EL (cell line): ENCODE measurements at places on chromosomes 1 and 21.
A peak's percentile ranks its signal among the peaks of the same experiment; 100 is the strongest.

DNA sequence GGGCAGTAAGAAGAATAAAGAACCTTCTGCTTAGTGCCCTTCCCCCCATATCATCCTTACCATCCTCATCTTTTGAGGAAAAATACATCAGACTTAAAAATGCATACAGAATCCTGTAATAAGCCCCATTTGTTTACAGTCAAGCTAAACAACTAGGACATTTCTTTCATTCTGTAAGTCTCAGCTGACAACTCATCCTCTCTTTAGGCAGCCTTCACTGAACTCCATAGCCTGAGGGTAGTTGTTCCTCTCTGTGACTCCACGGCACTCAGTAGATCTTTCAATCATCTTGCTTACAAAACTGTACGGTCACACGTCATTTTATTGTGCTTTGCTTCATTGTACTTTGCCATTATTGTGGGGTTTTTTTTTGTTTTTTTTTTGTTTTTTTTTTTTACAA lies 82.5 kb downstream of the NRIP1 start:
- peak; percentile 47 for DNase-seq

- DNase-seq = no peak
Measured at GRCh38 chr1:39344394-39345154, 140.1 kb downstream of the MACF1 start.

GRCh38 chr1:114669562-114670082 lies at the start of gene DENND2C:
Gene DENND2C, minus strand, starts transcription at chr1:114670049. Its CDS starts 44,065 bp downstream, at chr1:114625984.
- no peak for DNase-seq

- no peak for DNase-seq
Measured at GRCh38 chr21:42493109-42494060, 2.6 kb downstream of the RSPH1 start.

- DNase-seq = peak; percentile 52
Measured at GRCh38 chr1:204791453-204792353, 79.0 kb upstream of the NFASC start.

DNA sequence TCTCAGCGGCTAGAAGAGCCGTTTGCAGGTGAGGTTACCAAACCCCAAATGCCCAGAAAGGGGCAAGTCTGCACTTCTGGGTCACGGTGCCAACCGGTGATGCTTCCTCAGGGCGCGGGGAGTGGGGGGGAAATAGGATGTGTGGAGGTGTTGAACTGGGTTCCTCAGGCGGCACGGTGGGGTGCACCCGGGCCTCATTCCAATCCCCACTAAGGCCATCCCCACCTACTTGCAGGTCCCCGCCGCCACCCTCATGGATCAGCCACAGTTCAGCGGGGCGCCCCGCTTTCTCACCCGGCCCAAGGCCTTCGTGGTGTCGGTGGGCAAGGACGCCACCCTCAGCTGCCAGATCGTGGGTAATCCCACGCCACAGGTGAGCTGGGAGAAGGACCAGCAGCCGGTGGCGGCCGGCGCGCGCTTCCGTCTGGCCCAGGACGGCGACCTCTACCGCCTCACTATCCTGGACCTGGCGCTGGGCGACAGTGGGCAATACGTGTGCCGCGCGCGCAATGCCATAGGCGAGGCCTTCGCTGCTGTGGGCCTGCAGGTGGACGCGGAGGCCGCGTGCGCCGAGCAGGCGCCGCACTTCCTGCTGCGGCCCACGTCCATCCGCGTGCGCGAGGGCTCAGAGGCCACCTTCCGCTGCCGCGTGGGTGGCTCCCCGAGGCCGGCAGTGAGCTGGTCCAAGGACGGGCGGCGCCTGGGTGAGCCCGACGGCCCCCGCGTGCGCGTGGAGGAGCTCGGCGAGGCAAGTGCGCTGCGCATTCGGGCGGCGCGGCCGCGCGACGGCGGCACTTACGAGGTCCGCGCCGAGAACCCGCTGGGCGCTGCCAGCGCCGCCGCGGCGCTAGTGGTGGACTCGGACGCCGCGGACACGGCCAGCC lies 3.9 kb downstream of the OBSCN start:
- no peak for DNase-seq

DNA sequence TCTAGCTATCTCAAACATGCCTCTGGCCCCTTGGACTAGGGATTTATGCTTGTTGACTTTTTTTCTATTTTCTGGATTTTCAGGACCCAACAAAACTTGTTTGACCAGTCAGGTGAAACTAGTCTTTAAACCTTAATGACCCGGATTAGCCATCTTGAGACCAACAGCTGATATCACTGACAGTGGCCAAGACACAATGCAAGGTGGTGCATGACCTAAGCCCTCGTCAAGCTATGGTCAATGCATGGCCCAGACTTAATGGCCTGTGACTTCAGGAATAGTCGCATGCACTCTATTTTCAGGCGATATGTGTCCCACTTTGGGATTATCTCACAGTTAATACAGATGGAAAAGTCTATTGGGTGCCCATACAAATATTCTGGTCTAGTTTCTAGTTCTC lies 190.4 kb downstream of the ZBTB18 start:
- DNase-seq = no peak

DNA sequence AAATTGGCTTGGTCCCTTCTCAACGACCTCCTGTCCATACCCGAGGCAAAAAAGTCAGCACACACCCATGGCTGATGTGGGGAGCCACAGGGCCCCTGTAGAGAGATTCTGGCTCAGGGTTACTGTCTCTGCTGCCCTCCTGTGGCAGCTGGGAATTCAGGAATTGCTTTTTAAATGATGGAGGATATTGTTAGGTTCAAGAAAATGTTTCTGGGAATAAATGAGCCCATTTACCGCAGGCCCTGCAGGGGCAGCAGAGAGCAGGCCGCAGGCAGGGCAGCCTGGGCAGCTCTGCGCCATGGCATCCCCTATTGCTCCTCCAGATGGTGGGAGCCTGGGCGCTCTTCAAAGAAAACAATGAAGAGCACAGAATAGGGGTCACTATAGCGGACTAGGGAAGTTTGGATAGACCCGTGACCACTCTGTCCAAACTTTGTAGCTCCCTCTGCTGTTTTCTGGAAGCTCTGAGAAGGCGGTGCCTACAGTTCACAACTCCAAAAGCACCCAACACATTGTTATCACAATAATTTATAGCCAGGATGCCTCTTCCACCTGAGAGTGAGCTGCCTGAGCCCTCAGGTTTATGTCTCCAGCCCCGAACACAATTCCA lies 201.1 kb downstream of the BACH1 start:
- peak; percentile 61 for DNase-seq

- no peak for DNase-seq
Measured at GRCh38 chr1:233750139-233750538, 136.2 kb downstream of the KCNK1 start.

DNA sequence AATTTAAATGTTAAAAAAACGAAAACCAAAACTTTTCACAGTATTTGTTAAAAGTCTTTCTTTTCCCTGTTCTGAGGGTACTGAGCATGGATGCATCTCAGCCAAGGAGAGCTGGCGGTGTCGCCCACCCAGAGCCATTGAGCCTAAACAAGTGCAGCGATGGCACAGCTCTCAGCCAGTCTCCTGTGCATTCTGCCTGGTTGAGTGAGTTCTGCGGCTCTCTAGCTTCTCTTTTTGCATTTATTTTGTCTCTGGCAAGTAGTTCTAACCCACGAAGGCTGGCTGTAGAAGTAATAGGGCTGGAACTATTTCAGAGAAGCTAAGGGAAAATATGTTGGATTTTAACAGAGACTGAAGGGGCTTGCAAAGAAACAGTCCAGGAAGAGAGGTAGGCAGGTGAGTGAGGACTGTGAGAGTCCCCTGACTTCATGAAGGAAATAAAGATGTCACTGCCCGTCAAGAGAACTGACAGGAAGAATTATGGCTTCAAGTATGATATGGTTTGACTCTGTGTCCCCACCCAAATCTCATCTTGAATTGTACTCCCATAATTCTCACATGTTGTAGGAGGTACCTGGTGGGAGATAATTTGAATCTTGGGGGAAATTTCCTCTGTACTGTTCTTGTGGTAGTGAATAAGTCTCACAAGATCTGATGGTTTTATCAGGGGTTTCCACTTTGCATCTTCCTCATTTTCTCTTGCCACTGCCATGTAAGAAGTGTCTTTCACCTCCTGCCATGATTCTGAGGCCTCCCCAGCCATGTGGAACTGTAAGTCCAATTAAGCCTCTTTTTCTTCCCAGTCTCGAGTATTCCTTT lies 35.7 kb upstream of the LIN9 start:
- DNase-seq = no peak

DNA sequence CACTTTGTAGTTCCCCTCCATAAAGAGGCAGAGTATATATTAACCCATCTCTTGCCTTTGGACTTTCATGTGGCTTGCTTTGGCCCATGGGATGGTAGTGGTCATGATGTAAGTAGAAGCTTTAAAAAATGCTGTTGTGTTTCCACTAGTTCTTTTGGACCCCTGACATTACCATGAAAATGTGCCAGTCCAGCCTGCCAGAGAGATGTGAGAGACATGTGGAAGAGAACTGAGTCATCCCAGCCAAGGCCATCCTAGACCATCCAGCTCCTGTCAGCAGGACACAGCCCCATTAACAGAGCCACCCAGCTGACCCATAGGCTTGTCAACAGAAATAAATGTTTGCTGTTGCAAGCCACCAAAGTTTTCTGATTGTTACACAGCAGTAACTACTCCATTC lies 3.9 kb upstream of the CD101 start:
- peak; percentile 27 for DNase-seq

GRCh38 chr1:167849666-167850065 lies 64.3 kb downstream of the ADCY10 start:
- DNase-seq = no peak

- DNase-seq = no peak
Measured at GRCh38 chr1:198273748-198274295, 117.0 kb downstream of the NEK7 start.

GRCh38 chr1:84434801-84435549 lies 36.7 kb downstream of the DNASE2B start:
- DNase-seq = peak; percentile 35

DNA sequence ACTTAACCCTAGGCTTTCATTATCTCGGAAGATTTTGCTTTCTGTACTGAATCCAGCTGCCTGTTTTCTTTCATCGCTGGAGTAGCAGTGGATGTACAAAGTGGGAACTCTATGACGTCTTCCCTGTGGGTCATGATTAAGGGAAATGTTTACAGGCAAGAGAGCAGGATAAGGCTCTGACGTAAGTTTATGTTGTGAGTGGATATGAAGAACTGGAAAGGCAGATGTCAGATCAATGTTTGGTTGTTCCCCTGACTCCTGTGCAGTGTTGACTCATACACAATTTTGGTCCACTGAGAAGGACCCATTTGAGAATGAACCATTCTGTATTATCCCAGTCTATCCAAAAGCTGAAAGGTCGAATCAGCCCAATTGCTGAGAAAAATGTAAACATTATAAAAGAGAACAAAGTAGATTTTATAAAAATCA lies 292.4 kb downstream of the GRIK1 start:
- DNase-seq = no peak

GRCh38 chr1:234262754-234263105 lies 110.5 kb upstream of the COA6 start:
- no peak for DNase-seq

- DNase-seq = no peak
Measured at GRCh38 chr1:17635811-17636210, 96.3 kb downstream of the ARHGEF10L start.

DNA sequence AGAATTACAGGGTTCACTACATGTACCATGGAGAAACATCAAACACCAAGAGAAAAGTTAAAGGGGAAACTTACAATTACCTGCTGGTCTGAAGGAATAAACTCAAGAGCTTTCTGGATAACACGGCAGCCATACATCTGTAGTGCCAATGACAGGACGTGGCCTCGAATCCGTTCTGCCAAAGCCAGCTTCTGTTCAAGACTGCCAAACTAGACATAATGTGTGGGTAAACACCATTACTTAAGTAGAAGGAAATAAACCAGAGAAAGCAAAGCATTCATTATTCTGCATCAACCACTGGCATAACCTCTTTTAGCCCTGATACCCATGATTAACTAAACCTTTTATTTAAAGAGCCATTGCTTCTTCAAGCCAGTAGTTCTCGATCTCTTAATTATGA lies 41.5 kb upstream of the SDC3 start:
- no peak for DNase-seq
